CD4-positive, alpha-beta T cell (primary cell): ENCODE measurements at places on chromosomes 6 and 20.

DNA sequence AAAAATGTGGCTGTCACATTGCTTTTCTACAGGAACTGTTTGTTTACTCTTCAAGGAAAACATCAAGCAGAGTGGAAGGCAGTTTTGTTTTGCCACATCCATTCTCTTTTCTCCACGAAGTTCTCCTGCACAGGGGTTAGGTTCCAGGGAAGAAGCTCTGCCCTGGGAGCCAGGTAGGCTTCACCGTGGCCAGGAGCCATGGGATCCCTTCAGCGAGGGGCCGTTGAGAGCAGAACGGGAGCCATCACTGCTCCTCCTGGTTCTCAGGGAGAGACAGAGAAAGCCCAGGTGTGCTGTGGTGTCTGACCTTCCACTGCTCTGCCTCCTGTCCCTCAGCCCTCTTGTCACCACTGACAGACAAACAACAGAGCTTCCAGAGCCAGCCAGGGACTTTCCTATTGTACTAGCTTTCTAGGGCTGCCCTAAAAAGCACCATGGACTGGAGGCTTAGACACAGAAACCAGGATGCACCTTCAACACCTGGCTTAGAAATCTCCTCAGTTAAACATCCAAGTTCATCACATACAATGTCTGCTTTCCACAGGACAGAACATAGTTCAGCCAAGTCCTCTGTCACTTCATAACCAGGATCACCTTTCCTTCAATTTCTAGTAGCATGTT lies 75.6 kb upstream of the SLC22A23 start:
- DNase-seq = no peak

DNA sequence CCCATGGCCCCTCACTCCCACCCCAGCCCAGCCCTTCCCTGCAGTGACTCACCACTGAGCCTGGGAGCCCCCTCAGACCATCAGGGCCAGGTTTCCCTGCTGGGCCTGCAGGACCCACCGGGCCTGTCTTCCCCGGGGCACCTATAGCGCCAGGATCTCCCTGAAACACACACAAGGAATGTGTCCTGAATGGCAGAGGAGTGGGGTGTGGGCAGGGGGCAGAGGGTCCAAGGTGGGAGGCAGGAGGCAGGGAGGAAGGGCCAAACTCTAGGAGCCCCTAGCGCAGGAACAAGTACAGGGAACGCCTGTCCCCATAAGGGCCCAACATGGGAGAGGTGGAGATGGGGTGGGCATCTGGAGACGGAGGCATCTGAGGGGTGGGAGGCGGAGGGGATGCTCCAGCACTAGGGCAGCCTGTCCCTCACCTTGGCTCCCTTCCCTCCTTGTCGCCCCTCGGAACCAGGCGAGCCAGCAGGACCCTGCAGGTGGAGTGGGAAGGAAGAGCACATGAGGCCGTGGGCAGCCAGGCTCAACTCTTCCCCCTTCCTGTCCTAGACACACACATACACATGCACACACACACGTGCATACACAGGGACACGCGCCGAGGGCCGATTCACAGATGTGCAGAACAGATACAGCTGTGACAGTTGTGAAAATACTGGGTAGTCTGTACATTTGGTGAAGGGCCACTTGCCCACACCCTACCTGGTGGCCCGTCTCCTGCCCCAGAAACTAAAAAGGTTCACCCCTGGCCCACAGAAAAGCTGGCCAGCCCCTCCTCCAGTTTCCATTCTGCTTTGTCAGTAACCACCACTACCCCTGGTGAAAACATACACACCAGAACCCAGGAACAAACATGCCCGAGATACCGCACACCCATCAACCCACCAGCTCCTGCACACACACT lies 24.6 kb downstream of the COL11A2 start:
- no peak for DNase-seq

DNA sequence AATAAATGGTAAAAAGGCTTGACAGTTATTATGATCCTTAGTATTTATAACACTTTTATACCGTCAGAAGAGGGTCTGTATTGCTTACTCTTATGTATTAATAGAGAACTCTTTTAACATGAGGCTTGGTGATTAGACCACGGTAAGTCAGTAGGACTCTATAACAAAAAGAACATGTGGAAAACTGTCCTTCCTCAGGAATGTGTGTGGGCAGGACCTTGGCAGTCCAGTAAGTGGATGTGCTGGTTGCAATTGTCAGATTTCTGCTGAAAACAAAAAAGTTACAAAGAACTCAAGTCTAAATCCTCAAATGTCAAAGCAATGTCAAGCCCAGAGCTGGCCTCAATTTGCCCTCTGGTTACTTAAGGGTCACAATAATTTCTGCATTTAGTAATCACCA lies 81.1 kb downstream of the PLCG1 start:
- DNase-seq = no peak

GRCh38 chr20:54535033-54535432 lies 59.6 kb downstream of the DOK5 start:
- no peak for DNase-seq

DNA sequence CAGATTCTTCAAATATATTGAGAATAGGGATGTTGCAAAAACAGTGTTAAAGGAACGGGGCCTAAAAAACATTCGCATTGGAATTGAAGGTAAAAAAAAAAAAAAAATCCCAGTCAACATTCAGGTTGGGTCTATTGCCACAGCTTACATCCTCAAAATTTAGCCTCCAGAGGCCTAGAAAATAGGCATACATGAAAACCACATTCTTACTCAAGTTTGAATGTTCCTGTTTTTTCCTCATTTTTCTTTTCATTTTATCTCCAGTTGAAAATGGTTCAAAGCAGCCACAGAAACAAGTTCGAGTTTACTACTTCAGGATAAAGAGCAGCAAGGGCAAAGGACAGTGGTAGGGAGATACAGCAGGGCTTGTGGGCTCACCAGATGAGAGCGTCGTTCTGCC lies 41.9 kb downstream of the KCTD20 start:
- no peak for DNase-seq

GRCh38 chr6:108869876-108870275 lies 21.7 kb downstream of the ARMC2 start:
- DNase-seq = no peak

GRCh38 chr20:48052475-48052835 lies 267.2 kb upstream of the SULF2 start:
- DNase-seq = no peak

DNA sequence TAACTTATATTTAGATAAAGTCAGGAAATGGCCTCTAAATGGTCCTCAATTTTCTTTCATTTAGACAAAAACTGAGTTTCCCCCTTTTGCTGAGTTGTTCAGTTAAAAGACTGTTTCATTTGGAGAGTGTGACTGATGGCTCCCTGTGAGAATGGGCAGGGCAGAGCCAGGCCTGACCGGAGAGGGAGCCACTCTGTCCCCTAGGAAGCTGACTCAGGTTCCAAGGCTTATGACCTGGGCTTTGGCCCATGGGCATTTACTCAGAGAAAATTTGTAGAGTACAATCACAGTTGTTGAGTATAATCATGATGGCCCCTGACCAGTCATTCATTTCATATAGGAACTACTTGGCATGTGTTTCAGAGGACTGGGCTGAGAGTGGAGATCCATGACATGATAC lies 37.0 kb upstream of the AIG1 start:
- no peak for DNase-seq

DNA sequence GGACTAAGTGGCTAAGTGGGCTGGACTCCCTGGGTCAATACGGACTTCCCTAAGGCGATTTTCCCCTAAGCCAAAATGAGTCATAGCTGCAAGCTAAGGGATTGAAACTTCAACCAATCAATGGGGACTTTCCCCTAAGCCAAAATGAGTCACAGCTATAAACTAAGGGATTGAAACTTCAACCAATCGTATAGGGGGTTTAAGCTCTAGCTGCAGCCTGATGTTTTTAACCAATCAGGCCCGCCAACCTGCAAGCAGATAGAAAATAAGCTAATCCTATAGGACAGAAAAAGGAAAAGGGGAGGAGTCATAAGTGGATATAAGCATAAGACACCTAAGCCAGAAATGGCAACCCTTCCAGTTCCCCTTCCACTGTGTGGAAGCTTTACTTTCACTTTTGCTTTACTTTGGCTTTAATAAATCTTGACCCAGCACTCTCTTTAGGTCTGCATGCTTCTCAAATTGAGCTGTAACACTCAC lies 655.0 kb upstream of the HS3ST5 start:
- DNase-seq = no peak

GRCh38 chr6:162615016-162615705 lies 112.4 kb downstream of the PRKN start:
- no peak for DNase-seq

- DNase-seq = no peak
Observed at GRCh38 chr6:81362246-81362645, 390.2 kb downstream of the TENT5A start.

DNA sequence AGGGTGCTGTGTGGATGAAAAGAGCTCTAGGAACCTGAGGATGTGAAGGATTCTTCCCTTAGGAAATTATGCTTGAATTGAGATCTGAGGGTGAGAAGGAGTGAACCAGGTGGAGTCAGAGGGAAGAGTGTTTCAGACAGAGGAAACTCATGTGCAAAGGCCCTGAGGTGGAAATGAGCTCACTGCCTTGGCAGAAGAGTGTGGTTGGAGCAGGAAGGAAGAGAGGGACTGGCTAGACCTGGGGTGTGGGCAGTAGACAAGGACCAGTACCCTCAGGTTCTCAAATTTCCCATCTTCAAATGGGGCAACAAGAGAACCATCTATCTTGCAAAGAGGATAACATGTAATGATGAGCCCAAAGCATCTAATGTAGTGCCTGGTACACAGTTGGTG lies 24.0 kb upstream of the GTSF1L start:
- no peak for DNase-seq

DNA sequence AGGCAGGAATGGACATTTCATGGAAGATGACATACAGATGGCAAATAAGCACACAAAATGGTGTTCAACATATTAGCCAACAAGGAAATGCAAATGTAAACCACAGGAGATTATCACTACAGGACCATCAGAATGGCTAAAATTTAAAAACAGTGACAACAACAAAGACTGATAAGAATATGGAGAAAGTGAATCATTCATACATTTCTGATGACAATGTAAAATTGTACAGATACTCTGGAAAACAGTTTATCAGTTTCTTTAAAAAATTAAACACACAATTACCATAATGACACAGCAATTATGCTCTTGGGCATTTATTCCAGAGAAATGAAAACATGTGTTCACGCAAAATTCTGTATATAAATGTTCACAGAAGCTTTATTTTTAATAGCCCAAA lies 105.8 kb upstream of the RUNX2 start:
- no peak for DNase-seq

- no peak for DNase-seq
Observed at GRCh38 chr20:37797669-37798175, 103.9 kb downstream of the CTNNBL1 start.

- no peak for DNase-seq
Observed at GRCh38 chr6:35396991-35397390, 54.6 kb downstream of the PPARD start.

DNA sequence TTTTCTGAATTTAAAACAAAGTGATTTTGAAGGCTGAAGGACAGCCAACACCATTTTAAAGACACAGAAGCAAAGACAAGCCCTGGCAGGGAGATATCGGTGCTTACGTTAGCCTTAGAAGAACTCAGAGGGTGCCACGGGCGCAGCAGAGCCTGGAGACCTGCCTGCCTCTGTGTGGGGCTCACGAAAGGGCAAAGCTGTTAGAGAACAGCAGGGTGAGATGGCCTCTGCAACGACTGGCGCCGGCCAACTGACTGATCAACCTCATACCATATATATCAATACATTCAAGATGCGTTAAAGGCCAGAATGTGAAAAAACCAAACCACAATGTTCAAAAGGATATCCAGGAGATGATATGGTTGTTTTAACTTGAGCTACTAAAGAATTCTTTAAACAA lies 151.0 kb upstream of the RPS6KA2 start:
- no peak for DNase-seq

- no peak for DNase-seq
Observed at GRCh38 chr20:4571759-4572531, 149.8 kb upstream of the PRND start.

DNA sequence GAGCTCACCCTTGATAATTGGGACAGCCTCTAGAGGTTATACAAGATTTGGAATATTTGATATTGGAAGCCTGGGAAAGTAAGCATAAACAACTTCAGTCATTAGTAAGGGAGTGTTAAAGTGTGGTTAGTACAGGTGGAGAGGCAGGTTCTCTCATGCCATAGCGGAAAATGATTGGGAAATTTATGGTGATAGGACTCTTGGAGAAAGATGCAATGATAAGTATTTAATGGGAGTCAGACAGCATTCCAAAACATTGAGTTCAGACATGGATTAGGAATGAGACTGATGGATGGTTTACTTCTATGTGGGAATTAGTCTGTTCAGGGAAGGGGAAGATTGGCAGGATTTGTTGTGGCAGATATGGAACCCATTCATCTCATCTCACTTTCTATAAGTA lies 152.7 kb downstream of the MCHR2 start:
- no peak for DNase-seq

DNA sequence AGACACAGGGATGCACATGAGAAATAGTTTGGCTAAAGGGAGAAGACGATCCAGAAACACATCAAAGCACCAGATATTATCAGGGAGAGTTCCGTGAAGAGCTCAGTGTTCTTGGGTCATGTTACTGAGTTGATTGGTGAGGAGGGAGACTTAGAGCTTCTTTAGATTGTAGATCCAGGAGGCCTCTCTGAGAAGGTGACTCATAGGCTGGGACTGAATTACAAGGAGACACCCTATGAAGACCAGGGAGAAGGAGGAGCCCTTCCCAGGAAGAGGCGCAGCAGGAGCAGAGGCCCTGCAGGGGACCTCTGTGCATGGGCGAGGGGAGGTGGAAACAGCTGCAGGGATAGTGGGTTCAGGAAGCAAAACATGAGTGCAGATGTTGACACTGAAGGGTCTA lies 196.5 kb downstream of the SLC24A3 start:
- no peak for DNase-seq

DNA sequence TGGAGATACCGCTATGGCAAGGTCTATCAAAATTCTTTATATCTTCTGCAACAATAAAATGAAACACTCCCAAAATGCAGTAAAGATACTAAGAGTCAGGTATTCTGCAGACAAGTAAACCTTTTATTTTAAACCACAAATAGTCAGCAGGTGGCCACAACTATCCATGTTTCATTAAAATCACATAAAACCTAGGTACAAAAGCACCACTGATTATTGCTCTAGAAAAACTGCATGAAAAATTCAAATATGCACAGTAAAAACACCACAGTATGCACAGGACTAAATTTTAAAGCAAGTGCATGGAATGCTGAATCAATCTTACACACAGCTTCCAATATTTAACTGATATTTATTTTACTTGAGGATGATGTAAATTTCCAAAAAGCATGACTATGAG lies 33.3 kb downstream of the HMGN3 start:
- DNase-seq = no peak

- DNase-seq = no peak
Observed at GRCh38 chr20:41717483-41717882, 99.3 kb upstream of the CHD6 start.

DNA sequence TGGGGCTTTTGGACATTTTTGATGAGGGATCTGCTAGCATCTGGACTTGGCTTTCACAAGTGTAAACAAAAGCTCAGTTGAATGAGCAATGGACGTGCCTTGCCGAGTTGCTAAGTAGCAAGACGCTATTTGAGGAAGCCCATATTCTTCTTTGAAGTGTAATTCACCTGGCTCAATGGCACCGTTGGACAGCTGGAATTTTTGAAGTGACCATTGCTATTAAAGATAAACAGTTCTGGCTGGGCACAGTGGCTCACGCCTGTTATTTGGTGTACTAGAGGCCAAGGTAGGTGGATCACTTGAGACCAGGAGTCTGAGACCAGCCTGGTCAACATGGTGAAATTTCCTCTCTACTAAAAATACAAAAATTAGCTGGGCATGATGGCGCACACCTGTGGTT lies 88.8 kb upstream of the SOX4 start:
- no peak for DNase-seq
